ENCODE measurements at places on chromosomes 1 and 21. TPM values are rescaled to one million over a fixed set of nuclear protein-coding genes. Genes with fewer than 3 reads are reported as not detected.

AADACL4 gene
- not detected for total RNA-seq

CBS gene
- total RNA-seq: 45.6 TPM

ZBTB18 gene
- total RNA-seq: 5.5 TPM

GRIK3 gene
- not detected for total RNA-seq

DYNLT4 gene
- 0.28 TPM for total RNA-seq

F3 gene
- 0.07 TPM for total RNA-seq

RCC2 gene
- 234 TPM for total RNA-seq

NEK2 gene
- total RNA-seq: 18.0 TPM

TNFRSF1B gene
- total RNA-seq: 145 TPM

MAEL gene
- total RNA-seq: not detected

SLC25A34 gene
- 1.5 TPM for total RNA-seq

ELAPOR1 gene
- total RNA-seq: 32.0 TPM

SYNJ1 gene
- 11.3 TPM for total RNA-seq

IL19 gene
- total RNA-seq: not detected

NIBAN1 gene
- 17.1 TPM for total RNA-seq

GRCh38 chr1:37152491-37152890 is 118.2 kb upstream of the GRIK3 start:
- no peak for DNase-seq

GRCh38 chr1:245056913-245057312 is 97.9 kb upstream of the KIF26B start:
- no peak for DNase-seq

GRCh38 chr1:69172003-69173000 is 395.4 kb upstream of the LRRC7 start:
- DNase-seq: no peak

DNA sequence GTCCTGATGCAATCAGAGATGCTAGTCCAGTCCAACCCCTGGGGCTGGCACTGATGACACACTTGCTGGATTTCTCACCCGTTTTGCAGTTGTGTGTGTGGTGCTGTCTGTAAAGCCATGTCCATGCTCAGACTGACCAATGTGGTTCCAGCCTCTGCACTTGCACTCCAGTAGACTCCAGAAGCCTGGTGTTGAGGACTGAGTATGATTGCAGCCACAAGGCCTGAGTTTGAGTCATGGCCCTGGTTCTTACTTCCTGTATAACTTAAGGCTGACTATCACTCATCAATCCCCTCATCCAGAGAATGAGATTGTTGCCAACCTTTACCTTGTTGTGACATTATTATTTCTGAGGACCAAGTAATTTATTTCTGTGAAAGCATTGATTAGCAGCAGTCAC is 34.8 kb upstream of the IKBKE start:
- no peak for DNase-seq

- DNase-seq: no peak
Observed at GRCh38 chr21:15495965-15496364, 233.8 kb upstream of the USP25 start.

DNA sequence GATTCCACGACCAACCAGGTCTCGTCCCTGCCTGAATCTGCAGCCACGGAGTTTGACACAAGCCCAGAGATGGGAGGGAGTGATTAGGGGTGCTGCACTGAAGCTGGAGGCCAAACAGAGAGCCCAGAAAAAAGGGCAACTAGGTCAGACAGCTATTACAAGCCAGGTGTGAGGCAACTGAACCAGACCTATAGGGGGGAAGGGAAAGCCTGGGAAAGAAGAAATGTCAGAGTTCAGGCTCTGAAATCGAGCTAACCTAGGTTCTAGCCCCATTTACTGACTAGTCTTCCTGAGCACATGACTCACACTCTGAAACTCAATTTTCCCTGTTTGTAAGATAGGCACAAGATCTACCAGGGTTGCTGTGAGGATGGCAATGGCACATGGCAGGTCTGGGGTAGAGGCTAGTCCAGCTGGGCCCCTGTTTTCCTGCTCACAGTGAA is 1.7 kb downstream of the DHCR24 start:
- DNase-seq: no peak

GRCh38 chr1:48223366-48224240 is 1.1 kb downstream of the SLC5A9 start:
- DNase-seq: no peak

- DNase-seq: no peak
Observed at GRCh38 chr1:240644732-240645131, 32.8 kb upstream of the GREM2 start.

GRCh38 chr1:8283058-8283884 is 34.6 kb upstream of the SLC45A1 start:
- DNase-seq: no peak

DNA sequence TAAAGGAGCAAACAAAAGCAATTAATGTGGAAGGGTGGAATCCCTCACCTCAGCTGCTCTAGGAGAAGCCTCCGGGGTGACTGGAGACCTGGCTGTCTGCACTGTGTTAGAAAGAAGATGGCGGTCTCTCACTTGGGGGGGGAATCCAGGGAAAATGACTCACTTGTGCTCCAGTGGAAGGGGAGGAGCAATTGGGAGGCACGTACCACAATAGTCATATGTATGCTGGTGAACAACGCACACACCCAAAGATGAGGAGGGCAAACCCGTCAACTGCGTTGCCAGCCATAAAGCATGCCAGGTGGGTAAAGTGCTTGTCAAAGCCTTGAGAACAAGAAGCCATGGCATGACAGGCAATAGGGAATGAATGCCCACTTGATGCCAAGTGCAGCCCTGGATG is 22.1 kb downstream of the PLEKHA6 start:
- no peak for DNase-seq

GRCh38 chr1:172990598-172991215 is 60.0 kb downstream of the TNFSF18 start:
- DNase-seq: no peak

GRCh38 chr1:235074523-235075047 is 54.1 kb downstream of the TOMM20 start:
- DNase-seq: peak; percentile 79

DNA sequence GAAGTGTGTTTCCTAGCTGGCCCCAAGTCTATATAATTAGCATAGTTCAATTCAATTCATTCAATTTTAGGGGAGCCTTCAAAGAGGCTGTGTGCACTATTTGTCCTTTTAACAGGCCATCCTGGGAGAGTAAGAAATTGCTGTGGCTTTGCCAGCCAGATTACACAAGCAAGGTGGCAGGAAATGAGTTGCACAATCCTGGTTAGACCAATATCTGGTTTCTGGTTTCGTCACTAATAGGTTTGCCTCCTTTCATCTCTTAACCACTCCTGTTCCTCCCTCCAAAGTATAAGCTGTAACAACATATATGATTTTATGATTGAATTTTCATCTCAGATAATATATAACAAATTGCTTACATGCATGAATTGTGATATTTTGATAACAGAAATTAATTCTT is 84.1 kb upstream of the NEGR1 start:
- DNase-seq: no peak

DNA sequence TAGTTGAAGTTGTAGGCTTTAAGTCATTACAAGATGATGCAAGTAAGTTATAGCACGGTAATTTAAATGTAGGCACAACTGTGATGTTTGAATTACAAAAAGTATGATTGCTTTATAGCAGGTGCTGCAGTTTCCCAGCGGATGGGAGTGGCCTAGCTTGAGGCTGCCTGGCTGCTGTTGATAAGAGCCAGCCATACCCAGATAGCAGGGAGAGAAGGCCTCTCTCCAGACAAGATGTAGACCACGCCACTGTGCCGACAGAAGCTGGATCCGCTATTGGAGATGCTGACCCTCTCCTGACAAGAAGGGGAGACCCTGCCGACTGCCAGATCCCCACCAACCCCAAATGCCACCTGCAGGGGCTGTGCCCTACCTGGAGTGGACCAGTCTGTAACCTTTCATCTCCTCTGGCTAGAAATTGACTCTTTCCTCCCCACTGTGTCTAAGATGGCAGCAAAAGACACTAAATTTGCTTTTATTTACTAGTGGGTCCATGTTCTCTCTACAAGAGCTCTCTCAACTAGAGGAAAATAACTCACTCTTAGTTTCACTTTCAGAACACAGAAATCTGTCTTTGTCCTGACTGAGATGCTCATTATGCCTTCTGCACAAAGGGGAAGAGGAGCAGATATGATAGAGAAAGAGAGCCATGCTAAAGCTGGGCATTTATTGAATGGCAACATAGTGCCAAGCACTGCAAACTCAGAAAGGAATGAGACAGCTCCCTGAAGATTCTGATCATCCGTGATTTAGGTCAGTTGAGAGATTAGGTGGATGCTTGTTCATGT is 127.9 kb downstream of the URB2 start:
- peak; percentile 69 for DNase-seq

DNA sequence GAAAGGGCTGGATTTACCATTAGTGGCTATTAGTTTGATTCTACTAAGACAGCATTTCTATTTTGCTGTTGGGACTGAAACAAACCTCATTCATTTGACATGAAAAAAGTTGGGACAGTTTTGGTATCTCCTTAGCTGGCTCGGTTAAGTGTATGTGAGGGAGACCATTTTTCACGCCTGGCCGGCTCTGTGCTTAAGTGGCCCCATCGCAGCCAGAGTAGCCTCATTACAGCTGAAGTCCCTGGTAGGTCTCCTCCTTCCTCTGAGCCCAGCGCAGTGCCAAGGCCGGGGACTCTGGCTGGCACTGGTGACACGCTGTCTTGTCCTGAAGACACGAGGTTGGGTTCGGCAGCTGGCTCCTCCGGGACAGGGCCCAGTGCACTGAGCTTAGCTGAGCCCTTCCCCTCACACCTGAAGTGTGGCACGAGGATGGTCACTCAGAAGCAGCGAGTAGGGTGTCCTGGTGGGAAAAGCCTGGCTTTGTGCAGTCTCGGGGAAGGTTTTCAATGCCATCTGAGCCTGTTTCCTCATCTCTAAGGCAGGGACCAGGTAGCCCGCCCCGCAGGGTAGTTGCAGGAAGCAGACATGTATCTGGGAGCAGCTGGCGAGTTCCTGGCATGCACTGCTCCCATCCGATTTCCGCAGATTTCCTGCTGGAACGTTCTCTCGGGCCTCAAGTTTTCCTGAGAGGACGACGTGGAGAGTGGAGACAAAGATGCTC is 196.5 kb downstream of the DYRK1A start:
- DNase-seq: no peak

GRCh38 chr1:10353693-10354092 is 45.2 kb upstream of the PGD start:
- DNase-seq: no peak

GRCh38 chr1:202967684-202968281 is 726 bp upstream of the CYB5R1 start:
- peak; percentile 81 for DNase-seq

DNA sequence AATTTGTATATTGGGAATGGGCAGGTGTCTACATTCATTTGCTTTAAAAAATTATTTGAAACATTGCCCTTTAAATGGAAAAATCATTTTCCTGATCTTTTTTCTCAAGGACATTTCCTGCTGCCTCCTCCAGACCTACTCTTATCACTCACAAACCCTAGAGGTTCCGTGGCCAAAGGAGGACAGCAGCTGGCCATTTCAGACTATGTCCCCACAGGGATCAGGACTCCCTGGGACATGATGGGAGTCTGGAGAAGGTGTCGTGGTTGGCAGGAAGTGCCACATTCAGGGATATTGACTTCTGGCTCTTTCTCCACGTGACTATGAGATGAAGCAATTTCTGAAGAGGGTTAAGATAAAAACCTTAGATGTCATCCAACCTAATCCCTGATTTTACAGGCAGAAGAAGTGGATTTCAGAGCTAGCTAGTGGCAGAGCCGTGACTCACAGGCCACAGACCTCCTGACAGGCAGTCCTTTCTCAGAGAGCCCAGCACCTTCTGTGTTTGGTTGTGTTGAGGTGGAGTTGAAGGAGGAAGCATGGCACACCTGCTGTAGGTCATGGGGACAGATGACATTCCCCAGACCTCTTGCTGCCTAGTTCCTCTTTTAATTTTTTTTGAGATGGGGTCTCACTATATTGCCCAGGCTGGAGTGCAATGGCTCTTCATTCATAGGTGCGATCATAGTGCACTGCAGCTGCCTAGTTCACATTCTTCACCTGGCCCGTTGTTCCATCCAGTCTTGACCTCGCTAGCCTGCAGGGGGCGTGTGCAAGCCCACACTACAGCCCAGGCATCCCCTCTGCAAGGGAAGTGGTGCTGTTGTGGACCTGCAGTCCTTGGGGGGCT is 25.5 kb upstream of the IL10 start:
- DNase-seq: no peak

GRCh38 chr1:72623299-72623708 is 341.0 kb upstream of the NEGR1 start:
- DNase-seq: peak; percentile 54

DNA sequence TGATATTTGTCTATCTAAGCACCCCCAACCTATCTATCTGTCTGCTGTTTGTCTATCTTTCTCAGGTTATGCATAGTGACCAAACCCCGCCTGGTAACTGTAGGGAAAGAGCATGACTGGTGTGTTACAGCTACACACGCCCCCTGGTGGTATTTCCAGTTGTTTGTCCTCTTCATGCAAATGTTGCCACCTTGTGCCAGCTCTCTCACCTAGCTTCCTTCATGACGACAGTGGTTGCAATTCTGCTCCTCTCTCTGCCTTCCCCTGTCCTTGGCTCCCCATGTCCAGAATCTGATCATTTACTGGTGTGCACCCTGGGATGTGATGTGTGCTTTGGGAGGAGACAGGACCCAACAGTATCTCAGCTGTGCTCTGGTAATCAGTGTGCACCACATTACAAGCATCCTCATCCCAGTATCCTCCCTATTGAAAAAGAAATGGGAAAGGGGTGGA is 8.1 kb upstream of the INKA2 start:
- DNase-seq: peak; percentile 93
